ENCODE measurements at places on chromosomes 5 and 9.

- H3K27me3 ChIP-seq = no peaks in the 10 kb centered on the region
- no peak overlapping the region for H3K4me3 ChIP-seq
- H3K4me1 ChIP-seq = no peaks in the 10 kb centered on the region
- H3K27ac ChIP-seq = no peak overlapping the region
Measured at GRCh38 chr9:10366171-10366779, 246.5 kb downstream of the PTPRD start.

DNA sequence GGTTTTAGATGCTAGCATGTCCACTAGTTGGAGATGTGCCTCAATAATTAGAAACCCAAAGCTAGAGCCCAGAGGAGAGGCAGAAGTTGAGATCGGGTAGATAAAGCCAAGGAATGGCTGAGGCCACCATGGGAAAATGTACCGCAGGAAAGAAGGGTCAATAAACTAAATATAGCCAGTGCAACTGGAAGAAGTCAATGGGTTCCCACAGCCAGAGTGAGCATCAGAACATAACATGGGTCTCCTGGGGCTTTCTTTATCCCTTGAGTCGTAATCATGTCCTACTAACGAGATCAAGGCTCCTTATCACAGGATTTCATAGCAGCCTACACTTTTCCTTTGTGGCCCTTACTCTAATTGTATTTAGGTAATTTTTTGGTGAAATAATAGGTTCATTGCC lies 61.7 kb downstream of the FRMD3 start:
- H3K27me3 ChIP-seq = no peaks in the 10 kb centered on the region
- no peak overlapping the region for H3K27ac ChIP-seq
- H3K4me3 ChIP-seq = no peak overlapping the region
- H3K36me3 ChIP-seq = no peaks in the 10 kb centered on the region
- no peak for DNase-seq

DNA sequence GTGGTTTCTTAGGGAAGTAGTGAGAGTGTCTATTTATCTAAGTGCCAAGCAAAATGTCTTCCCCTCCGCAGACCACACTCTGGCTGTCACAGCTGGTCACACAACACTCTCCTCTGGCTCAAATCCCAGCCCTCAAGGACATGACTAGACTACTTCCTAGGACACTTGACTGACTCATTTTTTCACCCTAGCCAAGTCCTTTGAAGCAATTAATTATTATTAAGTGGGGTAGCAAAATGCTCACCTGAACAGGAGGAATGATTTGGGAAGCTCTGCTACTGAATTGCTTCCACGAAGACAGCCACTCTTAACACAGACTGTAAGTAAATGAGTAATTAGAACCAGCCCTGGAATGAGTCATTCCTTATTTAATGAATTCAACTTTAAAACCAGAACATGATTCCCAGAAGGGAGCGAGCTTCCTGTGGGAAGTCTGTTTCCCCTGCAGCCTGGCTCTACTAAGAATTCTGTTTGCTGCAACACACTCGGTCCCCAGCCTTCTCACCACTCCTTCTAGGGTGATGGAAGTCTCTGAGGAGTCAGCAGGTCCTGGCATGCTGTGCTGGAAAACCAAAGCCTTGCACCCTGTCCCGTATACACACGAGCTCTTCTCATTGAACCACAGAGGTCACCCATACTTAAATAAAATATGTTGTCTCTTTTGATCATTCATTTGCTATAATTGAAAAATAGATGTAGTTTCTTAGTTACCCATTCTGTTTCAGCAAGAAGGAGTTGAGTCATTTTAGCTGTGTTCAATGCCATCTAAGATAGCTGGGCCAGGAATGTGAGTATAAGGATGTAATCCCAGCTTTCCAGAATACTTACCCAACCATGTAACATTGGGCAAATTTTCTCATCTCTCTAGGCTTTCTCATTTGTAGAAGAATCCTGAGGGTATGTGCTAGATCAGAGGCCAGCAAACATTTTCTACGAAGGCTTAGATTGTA lies 218.6 kb upstream of the RASEF start:
- no peaks in the 10 kb centered on the region for H3K27me3 ChIP-seq
- H3K27ac ChIP-seq = no peak overlapping the region
- H3K36me3 ChIP-seq = no peaks in the 10 kb centered on the region
- H3K4me3 ChIP-seq = no peak overlapping the region

DNA sequence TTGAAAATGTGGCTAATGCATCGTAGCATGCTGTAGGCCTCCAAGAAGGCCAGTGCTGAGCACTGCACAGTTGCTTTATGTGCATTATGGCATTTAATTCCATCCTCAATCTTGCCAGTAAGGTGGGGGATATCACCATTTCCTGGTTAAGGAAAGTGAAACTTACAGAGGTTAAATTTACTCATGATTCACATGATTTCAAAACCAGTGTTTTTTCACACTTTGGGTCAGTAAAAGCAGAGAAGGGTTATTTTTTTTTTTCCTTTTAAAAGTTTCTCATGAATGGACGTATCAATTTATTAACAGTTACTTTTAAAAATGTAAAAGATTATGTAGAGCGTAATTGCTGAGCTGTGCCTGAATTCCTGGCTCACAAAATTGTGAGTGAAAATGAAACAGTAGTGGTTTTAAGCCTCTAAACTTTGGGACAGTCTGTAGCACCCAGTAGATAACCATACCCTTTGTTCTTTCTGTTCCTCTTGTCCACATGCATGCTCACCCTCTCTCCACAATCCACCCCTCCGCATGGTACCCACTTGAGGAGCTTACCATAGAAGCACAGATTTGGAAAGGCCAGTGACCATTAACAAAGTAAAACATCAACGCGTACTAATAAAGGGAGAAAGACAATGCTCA lies 21.2 kb downstream of the MAST4 start:
- H3K27me3 ChIP-seq = peaks cover 5% of the 10 kb centered on the region
- no peak overlapping the region for H3K4me3 ChIP-seq
- no peaks in the 10 kb centered on the region for H3K36me3 ChIP-seq

DNA sequence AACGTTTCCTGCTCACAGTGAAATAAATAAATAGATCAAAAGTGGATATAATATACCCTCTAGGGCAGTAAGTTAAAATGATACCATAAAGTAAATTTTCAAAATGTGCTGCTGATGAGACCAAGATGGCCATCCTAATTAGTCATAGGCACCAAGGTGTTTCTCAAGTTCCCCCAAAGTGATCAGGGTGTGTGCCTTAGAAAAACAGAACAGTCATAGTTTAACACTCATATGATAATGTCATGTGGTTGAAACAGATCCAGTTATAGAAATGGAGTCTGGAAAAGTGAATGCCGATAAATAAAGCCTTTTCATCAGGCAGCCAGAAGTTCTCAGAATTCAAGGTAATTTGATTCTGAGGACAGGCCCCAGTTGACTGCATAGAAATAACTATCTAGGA lies 161.5 kb upstream of the CDKN2B start:
- H3K27me3 ChIP-seq = no peaks in the 10 kb centered on the region
- no peak overlapping the region for H3K27ac ChIP-seq
- no peak for DNase-seq
- no peak overlapping the region for H3K4me3 ChIP-seq
- H3K36me3 ChIP-seq = no peaks in the 10 kb centered on the region
- no peaks in the 10 kb centered on the region for H3K4me1 ChIP-seq

DNA sequence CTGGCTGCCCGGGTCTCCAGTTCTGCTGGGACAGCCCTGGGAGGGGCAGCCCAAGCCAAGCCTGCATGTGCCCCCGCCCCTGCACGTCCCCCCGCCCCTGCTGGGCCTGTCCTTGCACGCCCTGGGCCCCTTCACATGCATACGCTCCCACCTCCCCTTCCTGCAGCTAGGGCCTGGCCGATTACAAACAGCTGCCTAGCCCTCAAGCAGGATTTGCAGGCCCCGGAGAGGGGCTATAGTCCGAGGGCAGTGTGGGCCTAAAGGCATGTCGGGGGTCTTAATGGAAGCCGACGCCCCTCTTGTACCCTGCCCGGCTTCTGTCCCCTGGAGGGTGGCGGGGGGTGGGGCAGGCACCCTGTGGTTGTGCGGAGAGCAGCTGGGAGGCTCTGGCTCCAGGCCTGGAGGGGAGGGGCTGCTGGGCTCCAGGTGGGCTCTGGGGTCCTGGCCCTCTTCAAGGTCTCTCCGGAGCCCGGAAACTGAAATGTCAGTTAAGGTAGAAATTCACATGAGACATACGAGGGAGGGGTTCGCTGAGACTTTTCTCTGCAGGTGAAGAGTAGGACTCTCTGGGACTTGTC lies 16.9 kb downstream of the COL5A1 start:
- no peak overlapping the region for H3K27ac ChIP-seq
- H3K36me3 ChIP-seq = no peaks in the 10 kb centered on the region
- H3K4me3 ChIP-seq = no peak overlapping the region
- H3K27me3 ChIP-seq = no peaks in the 10 kb centered on the region
- H3K4me1 ChIP-seq = no peaks in the 10 kb centered on the region

- H3K4me1 ChIP-seq = peaks cover 5% of the 10 kb centered on the region
- H3K4me3 ChIP-seq = no peak overlapping the region
- no peaks in the 10 kb centered on the region for H3K36me3 ChIP-seq
Measured at GRCh38 chr5:137743031-137743640, 7.2 kb upstream of the KLHL3 start.

DNA sequence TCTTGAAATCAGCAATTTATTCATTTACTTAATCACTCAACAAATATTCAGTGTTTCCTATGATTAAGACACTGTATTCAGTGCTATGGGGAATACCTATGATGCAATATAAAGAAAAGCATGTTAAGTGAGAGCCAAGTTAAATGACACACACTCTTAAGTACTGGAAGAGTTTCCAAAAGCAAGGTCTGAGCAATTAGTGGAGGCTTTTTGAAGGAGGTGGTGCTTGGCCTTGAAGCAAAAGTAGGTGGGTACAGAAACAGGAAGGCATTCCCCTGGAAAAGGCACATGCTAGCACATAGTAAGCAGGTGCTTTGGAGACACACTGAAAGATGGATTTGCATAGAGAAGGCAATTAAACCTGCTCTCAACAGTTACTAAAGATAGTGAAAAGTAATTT lies 4.0 kb downstream of the TSLP start:
- no peak for DNase-seq
- H3K27ac ChIP-seq = no peak overlapping the region
- H3K36me3 ChIP-seq = no peaks in the 10 kb centered on the region
- H3K27me3 ChIP-seq = peaks cover 28% of the 10 kb centered on the region
- H3K4me3 ChIP-seq = no peak overlapping the region
- peaks cover 17% of the 10 kb centered on the region for H3K4me1 ChIP-seq

DNA sequence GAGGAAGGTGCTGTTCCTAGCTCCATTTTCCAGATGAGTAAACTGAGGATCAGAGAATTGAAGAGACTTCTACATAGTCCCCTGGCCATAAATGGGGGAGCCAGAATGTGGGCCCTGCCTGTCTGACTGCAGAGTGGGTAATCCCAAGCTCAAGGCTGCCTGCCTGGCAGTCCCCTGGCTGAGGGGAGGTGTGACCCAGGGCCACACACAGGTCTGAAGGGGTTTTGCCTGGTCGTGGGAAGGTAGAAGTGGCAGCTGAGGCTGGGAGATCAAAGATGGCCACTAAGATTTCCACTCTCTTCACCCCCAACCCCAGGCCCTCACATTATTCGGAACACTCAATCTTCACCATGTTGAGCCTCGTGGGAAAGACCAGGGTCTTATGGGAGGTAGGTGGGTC lies 176.3 kb downstream of the MACROH2A1 start:
- no peak overlapping the region for H3K27ac ChIP-seq
- DNase-seq = no peak
- H3K27me3 ChIP-seq = no peaks in the 10 kb centered on the region
- no peaks in the 10 kb centered on the region for H3K36me3 ChIP-seq

DNA sequence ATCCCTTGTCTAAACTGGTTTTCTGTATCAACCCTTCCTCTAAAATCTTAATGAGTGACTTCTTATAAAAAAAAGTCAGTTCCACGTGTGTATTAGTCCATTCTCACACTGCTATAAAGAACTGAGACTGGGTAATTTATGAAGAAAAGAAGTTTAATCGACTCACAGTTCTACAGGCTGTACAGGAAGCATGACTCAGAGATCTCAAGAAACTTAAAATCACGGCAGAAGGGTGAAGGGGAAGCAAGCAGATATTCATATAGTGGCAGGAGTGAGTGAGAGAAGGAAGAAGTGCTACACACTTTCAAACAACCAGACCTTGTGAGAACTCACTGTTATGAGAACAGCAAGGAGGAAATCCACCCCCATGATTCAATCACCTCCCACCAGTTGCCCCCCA lies 307.8 kb upstream of the ARRDC3 start:
- no peak overlapping the region for H3K4me3 ChIP-seq
- no peak for DNase-seq
- no peaks in the 10 kb centered on the region for H3K36me3 ChIP-seq
- H3K4me1 ChIP-seq = no peaks in the 10 kb centered on the region
- H3K27me3 ChIP-seq = no peaks in the 10 kb centered on the region

DNA sequence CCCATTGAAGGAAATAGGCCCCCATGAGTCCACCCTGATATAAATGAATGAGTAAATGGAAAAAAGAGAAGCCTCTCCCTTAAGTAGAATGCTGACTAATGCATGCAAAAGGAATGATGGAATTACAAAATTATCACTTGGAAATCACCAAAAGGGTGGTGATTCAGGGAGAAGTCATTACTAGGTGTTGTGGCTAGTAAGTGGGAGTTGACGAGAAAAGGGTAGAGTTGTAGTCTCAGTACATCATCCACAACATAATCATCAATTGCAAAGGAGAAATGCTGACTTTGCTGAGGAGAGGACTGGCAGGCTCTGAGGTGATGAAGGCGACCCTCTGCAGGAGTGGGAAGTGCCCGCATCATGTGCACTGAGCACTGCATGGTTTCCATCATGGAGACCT lies 201.5 kb upstream of the S1PR3 start:
- H3K27me3 ChIP-seq = peaks cover 3% of the 10 kb centered on the region
- H3K4me1 ChIP-seq = no peaks in the 10 kb centered on the region

DNA sequence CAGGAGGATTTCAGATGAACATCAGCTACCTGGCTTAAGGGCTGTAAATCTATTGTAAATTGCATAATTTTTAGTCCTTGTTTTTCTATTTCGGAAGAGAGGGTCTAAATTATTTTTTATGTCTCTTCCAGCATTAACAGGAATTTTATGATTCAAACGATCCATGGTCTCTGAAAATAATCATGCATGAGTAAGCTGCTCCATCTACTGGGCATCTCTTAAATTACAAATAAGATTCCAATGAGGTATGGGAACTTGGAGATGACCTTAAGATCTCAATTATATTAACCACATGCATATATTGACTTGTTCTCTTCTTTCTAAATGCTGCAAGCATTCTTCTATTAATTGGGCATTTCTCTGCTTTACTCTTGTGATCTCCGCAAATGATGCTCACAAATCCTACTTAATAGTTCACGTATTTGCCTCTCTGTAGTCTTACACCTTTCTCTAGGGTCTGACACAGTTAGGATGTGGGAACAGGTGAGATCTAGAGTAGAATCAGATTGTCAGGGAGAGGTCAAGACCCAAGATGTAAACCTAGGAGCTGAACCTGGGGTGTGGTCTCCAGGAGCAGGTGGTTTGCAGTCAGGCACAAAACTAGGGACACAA lies 86.9 kb downstream of the NUDT12 start:
- no peak for DNase-seq
- no peaks in the 10 kb centered on the region for H3K4me1 ChIP-seq
- no peak overlapping the region for H3K4me3 ChIP-seq
- no peak overlapping the region for H3K27ac ChIP-seq
- H3K27me3 ChIP-seq = peaks cover 3% of the 10 kb centered on the region

GRCh38 chr9:99105152-99106043 lies 485 bp downstream of the TGFBR1 start:
- no peaks in the 10 kb centered on the region for H3K27me3 ChIP-seq
- no peaks in the 10 kb centered on the region for H3K36me3 ChIP-seq
- peak overlapping the region; percentile 20 for H3K27ac ChIP-seq
